ENCODE measurements at places on chromosomes 1 and 21. TPM values are rescaled to one million over a fixed set of nuclear protein-coding genes. Genes with fewer than 3 reads are reported as not detected.

TTC22 gene
- not detected for total RNA-seq

BATF3 gene
- total RNA-seq = 32.8 TPM

PCAT6 gene
- total RNA-seq = 3.5 TPM

ATP1A2 gene
- 0.17 TPM for total RNA-seq

SV2A gene
- 0.15 TPM for total RNA-seq

GSTM1 gene
- not detected for total RNA-seq

TCEA3 gene
- 0.70 TPM for total RNA-seq

RCAN3 gene
- total RNA-seq = 13.8 TPM

LDLRAD1 gene
- total RNA-seq = not detected

S100A7A gene
- total RNA-seq = not detected

CD5L gene
- total RNA-seq = not detected

HOOK1 gene
- total RNA-seq = 0.16 TPM

OR2G6 gene
- not detected for total RNA-seq

CD101 gene
- 0.22 TPM for total RNA-seq

NPHS2 gene
- not detected for total RNA-seq

PLA2G2D gene
- not detected for total RNA-seq

SEMA4A gene
- total RNA-seq = 0.37 TPM

PTPRC gene
- total RNA-seq = not detected

NFIA gene
- total RNA-seq = 8.9 TPM

RIT1 gene
- 18.3 TPM for total RNA-seq

PPIAL4G gene
- not detected for total RNA-seq

ANKRD34A gene
- total RNA-seq = 0.23 TPM

CSTB gene
- total RNA-seq = 91.2 TPM

FCGR2B gene
- total RNA-seq = not detected

CLIC6 gene
- total RNA-seq = 0.08 TPM

LEMD1 gene
- not detected for total RNA-seq

CITED4 gene
- 108 TPM for total RNA-seq

LCK gene
- 0.06 TPM for total RNA-seq

FCRL5 gene
- not detected for total RNA-seq

RYR2 gene
- total RNA-seq = 0.03 TPM

CAPZB gene
- total RNA-seq = 233 TPM

FAM177B gene
- total RNA-seq = not detected

SLC16A1 gene
- total RNA-seq = 40.9 TPM

SIPA1L2 gene
- 6.7 TPM for total RNA-seq

KLHDC9 gene
- total RNA-seq = 2.1 TPM

STK40 gene
- total RNA-seq = 10.0 TPM

CR1L gene
- 0.15 TPM for total RNA-seq

TCHH gene
- 0.25 TPM for total RNA-seq

ARL8A gene
- 43.5 TPM for total RNA-seq

MYOM3 gene
- total RNA-seq = 6.2 TPM

RRP1 gene
- 37.3 TPM for total RNA-seq

CELA2B gene
- not detected for total RNA-seq

QSOX1 gene
- total RNA-seq = 62.3 TPM

ITSN1 gene
- total RNA-seq = 20.8 TPM

Measured in A549 treated with AZD2906 at 1 μM for 4 hours (cell line).